Left hindlimb (tissue), 1 donor: ENCODE measurements at places on chromosomes 6 and 20.
A peak's percentile ranks its signal among the peaks of the same experiment; 100 is the strongest.

- DNase-seq, result no peak
Observed at GRCh38 chr6:16741112-16742016, 19.9 kb downstream of the ATXN1 start.

DNA sequence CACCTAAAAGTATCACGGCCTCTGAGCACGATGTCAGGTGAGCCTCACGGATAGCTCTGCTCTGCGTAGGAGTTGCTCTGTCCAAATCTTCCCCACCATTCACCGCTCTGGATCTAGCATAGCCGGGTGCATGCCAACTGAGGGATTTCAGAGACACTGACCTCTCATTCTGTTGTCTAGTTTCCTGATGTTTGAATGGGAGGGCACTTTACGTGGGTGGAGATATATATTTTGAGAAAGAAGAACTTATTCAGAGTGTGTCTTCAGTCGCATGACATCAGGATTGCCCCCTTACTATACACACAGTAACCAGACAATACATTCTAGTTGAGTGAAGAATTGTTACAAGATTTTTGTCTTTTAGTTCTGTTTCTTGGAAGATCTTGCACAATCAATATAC, 96.5 kb upstream of the CITED2 start:
- no peak for DNase-seq

- DNase-seq, result no peak
Observed at GRCh38 chr6:162220876-162221275, 506.7 kb downstream of the PRKN start.

DNA sequence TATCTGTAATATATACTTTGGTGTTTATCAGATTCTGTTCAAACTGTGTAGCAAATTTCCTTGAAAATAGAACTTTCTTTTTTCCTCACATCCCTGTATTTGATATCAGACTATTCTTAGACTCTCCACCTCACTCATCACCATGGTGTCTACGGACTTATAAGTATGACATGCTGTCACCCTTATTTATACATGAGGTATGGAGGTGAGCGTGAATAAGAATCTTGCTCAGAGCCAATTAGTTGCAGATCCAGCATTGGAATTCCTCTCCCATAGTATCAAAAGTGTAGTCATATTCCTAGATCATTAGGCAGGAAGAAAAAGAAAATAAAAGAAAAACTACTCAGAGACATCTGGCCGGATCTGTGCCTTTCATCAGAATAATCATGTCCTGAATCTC, 43.0 kb downstream of the TPD52L1 start:
- no peak for DNase-seq

- peak; percentile 30 for DNase-seq
Observed at GRCh38 chr20:17648791-17649730, 33.0 kb downstream of the RRBP1 start.

DNA sequence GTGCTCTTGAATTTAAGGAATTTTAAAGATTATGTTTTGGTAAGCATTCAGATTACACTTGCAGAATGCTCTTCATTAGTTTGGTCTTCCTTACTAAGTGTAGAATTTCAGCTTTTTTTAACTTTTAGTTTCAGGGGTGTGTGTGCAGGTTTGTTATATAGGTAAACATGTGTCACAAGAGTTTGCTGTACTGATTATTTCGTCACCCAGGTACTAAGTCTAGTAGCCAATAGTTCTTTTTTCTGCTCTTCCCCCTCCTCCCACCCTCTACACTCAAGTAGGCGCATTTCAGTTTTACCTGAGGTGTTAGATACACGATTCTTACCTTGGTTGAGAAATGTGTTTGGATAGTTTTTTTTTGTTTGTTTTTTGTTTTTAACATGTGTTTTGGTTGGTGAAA, 68.3 kb downstream of the AFG1L start:
- DNase-seq, result no peak

DNA sequence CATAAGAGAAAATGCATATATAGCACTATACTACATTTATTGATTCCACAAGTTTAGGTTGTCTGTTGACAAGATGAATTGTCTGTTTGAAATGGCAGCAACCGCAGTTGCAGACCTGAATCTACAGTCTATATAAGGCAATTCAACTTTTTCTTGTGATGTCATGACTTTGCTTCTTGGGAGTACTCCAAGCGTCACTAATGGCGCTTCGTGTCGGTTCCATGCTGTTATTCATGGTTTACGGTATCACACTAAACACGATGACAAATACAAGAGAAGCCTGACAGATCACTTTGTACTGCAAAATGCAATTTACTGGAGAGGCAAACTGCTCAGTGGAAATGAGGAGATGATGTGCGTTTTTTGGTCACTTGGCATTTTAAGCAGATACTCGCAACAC, 280.3 kb upstream of the TCF21 start:
- DNase-seq, result no peak

DNA sequence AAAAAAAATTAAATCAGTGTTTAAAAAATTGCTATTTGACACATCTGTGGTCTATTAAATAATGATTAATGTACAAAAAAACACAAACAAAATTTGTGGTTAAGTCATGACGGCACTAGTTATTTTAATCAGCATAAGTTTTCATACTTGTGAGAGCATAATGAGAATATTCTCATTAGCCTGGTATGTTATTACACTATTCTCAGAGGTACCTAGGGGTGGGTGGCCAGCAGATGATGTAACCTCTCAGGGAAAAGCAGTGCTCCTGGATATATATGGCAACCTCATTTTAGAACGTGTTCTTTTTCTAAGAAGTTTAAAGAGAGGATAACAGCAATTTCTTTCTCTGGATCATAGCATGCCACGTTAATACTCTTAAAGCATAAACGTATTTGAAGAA, 109.2 kb downstream of the GJA1 start:
- no peak for DNase-seq

GRCh38 chr6:9732056-9732455, 682.8 kb downstream of the TFAP2A start:
- DNase-seq, result no peak

GRCh38 chr6:32796848-32797776, 19.7 kb downstream of the HLA-DOB start:
- DNase-seq, result peak; percentile 77

GRCh38 chr6:149249370-149250357, 67.8 kb upstream of the TAB2 start:
- no peak for DNase-seq

DNA sequence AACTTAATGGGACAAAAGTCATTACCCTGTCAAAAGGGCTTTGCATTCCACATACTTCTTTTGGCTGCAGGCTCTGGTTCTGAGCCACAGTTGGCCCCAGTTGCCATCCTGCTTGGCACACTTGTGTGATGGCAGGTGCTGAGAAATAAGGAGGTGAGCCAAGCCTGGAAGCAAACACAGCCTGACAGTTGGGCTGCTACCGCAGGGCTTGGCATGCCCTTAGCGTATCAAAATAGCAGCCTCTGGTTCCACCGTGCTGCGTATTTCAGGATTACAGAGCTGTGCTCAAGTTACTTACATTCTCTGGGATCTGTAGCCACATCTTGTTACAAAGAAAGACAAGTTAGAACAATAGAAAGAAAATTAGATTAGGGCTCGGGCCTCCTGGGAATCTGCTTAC, 11.1 kb downstream of the MTHFD1L start:
- DNase-seq, result peak; percentile 81

DNA sequence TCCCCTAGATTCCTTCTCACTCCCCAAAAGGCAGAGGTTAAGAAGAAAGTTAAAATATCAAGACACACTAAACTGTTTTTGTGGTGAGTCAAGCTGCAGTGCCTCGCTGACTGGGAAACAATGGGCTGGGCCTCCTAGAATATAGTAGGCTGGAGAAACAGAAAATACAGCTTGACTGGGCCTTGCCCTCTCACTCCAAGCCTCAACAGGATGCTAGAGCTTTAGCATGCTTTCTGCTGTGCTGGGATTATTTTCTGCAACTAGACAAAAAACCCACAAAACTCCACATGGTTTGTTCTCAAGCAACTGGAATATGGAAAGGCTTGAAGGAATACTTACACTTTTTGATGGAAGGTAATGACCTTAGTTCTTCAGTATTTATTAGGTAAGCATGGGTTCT, 27.9 kb downstream of the FOXO3 start:
- no peak for DNase-seq

- no peak for DNase-seq
Observed at GRCh38 chr20:12067686-12068085, 150.0 kb downstream of the BTBD3 start.

GRCh38 chr20:56841346-56841908, 212.3 kb downstream of the TFAP2C start:
- DNase-seq, result no peak

- no peak for DNase-seq
Observed at GRCh38 chr6:131756039-131756438, 45.2 kb upstream of the CTAGE9 start.

DNA sequence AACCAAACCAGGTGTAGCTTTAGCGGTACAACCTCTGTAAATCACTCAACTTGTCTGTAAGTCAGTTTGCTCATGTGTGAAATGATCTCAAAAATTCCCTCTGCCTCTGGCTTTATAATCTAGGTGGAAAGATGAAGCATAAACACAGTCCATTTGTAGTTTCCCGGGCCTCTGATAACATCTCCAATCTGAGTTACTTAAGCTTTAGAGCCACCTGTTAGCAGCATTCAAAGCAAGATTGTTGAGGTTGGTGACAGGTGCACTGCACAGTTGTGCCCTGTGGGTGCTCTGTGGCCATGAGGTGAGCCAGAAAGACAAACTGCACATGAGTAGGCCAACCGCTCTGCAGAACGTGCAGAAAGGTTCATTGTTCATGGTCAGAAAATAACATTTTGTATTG, 53.7 kb downstream of the MOCS1 start:
- no peak for DNase-seq

DNA sequence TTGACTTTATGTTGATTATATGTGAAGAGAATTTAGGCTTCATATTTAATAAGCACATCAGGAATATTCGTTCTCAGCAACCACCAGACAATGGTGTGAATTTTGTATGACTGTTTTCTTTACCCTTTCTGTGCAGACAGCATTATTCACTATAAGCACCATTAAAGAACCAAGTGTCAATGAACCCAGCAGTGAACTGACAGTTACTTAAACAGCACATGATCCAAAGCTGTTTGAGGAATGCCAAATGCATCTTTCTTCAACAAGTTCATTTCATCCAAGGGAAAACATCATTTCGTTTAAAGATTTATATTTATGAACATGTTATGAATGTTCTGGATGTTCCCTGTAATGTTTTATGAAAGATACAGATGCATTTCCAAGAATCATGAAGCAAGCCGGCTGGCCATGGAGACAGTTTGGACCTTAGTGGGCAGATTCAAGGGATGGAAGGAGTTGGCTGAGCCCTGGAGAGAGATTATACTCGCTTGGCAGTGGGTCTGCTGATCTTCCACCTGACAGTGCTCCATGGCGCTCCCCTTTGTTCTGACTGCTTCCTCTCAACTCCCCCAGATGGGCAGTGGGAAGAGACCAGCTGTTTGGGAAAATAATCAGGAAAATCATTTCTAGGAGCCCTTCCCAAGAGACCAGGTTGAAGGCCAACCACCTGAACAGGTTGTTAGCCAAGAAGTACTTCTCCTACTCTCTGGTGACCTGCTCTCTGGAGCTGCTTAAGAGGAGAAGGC, 326.0 kb upstream of the RSPO3 start:
- peak; percentile 42 for DNase-seq

- no peak for DNase-seq
Observed at GRCh38 chr6:87851674-87852299, 149.8 kb upstream of the AKIRIN2 start.

DNA sequence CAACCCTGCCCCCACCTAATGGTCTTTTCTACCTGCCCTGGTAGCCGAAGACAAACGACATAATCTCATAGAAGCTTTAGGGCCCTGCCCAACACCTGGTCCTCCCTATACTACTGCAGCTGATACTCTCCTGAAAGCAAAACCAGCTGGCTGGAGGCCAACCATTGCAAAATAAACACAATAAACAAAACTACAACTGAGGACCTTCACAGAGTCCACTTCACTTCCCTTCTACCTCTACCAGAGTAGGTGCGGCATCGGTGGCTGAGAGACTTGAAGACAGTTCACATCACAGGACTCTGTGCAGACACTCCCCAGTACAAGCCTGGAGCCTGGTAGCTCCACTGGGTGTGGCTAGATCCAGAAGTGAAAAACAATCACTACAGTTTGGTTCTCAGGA, 476.2 kb downstream of the MMUT start:
- no peak for DNase-seq

DNA sequence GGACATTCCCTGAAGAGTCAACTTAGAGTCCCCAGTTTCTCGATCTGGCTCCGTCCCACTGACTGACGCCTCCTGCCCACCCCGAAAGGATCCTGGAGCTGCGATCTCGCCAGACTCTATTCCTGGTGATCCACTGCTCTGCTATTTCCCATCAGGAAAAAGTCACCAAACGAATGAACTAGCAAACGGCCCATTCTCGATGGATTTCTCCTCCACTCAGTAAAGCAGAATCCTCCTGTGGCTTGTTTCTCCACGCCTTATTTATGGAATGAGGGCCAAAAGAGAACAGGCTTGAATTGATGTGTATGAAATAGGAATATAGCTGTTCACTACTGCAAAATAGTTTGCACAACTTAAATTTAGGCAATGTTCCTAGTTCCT, 5.4 kb downstream of the NKX2-4 start:
- DNase-seq, result no peak

DNA sequence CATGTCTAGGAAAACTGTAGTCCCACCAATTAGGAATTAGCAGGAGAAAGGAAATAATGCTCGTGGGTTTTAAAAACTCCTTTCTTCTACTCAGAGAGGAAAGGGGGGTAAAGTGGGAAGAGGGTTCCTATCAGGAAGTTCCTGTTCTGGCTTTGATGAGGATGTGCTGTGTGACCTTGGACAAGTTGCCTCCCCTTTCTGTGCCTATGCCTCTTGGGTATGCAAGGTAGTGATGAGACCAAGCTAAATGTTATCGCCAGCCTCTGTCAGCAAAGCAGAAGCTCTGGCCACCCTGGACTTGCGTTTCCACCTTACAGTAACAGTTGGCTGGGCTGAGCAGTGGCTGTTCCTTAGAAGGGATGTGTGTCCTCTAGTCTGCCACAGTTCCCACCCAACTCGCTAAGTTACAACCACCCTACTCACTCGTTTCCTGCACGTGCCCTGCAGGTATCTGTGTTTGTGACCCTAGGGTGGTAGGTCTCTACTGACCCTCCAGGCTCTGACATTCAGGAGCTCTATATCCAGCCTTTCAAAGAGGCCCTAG, 110.0 kb downstream of the PREX1 start:
- no peak for DNase-seq

- DNase-seq, result no peak
Observed at GRCh38 chr6:20375436-20375835, 26.2 kb upstream of the E2F3 start.

DNA sequence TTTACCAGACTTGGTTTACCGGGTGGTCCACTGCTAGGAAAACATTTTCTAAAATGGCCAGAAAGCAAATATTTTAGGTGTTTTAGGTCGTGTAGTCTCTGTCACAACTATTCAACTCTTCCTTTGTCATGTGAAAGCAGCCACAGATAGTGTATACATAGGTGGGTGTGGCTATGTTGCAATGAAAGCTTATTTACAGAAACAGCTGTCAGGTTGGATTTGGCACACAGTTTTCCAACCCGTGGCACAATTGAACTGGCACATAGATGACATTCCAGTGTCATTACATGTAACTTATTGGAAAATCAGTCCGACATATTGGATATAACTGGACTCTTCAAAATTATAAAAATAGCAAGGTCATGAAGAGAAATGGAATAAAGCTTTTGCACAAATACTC, 68.9 kb upstream of the KCNQ5 start:
- DNase-seq, result no peak
